SJCRH30 (cell line): ENCODE measurements at places on chromosomes 16 and 17. TPM values are rescaled to one million over a fixed set of nuclear protein-coding genes. Genes with fewer than 3 reads are reported as not detected.

GRCh38 chr17:43877031-43877430 is 30.1 kb downstream of the CD300LG start:
- no peaks in the 10 kb centered on the region for H3K27me3 ChIP-seq
- no peaks in the 10 kb centered on the region for H3K36me3 ChIP-seq
- no peak overlapping the region for H3K27ac ChIP-seq

GRCh38 chr16:72723781-72724180 is 324.1 kb downstream of the ZFHX3 start:
- H3K4me1 ChIP-seq = no peaks in the 10 kb centered on the region
- no peaks in the 10 kb centered on the region for H3K27me3 ChIP-seq
- no peaks in the 10 kb centered on the region for H3K36me3 ChIP-seq
- no peak overlapping the region for H3K4me3 ChIP-seq
- no peak for DNase-seq

GRCh38 chr17:30854146-30854545 is 22.4 kb downstream of the ATAD5 start:
- no peak overlapping the region for H3K4me3 ChIP-seq
- no peaks in the 10 kb centered on the region for H3K27me3 ChIP-seq
- DNase-seq = no peak
- peaks cover 85% of the 10 kb centered on the region for H3K36me3 ChIP-seq
- H3K4me1 ChIP-seq = no peaks in the 10 kb centered on the region

KRTAP17-1 gene
- not detected in 2 replicates for total RNA-seq

KDM6B gene
- 6.4 and 9.0 TPM in 2 replicates for total RNA-seq
